ENCODE measurements at places on chromosomes 1 and 21.

- H3K27me3 ChIP-seq: peaks cover 32% of the 10 kb centered on the region
- no peak for DNase-seq
- no peaks in the 10 kb centered on the region for H3K4me1 ChIP-seq
Observed at GRCh38 chr1:94000510-94001282, 91.5 kb upstream of the GCLM start.

- no peaks in the 10 kb centered on the region for H3K4me1 ChIP-seq
- H3K27ac ChIP-seq: no peak overlapping the region
- no peak overlapping the region for H3K4me3 ChIP-seq
- no peak for DNase-seq
- H3K36me3 ChIP-seq: no peaks in the 10 kb centered on the region
- peaks cover 17% of the 10 kb centered on the region for H3K27me3 ChIP-seq
Observed at GRCh38 chr1:27931184-27931583, 3.6 kb upstream of the SMPDL3B start.

DNA sequence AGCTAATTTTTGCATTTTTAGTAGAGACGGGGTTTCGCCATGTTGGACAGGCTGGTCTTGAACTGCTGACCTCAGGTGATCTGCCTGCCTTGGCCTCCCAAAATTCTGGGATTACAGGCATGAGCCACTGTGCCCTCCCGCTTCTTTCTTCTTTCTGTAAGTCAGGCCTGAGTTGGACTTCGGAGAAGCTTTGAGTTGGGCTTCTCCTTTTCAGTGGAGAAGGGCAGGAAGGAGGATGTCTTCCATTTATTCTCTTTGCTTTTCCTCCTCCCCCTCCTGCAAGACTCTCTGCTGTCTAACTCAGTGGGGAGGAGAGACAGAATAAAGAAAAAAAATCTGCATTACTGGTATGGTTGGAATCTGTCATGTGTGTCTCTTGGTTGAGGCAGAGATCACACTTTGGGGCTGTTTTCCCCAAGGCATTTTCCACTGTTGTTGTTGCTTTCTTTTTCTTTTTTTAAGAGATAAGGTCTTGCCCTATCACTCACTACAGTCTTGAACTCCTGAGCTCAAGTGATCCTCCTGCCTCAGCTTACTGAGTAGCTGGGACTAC lies 13.2 kb upstream of the DEGS1 start:
- H3K4me1 ChIP-seq: peaks cover 19% of the 10 kb centered on the region
- no peaks in the 10 kb centered on the region for H3K36me3 ChIP-seq
- H3K27ac ChIP-seq: no peak overlapping the region
- DNase-seq: no peak
- no peaks in the 10 kb centered on the region for H3K27me3 ChIP-seq

DNA sequence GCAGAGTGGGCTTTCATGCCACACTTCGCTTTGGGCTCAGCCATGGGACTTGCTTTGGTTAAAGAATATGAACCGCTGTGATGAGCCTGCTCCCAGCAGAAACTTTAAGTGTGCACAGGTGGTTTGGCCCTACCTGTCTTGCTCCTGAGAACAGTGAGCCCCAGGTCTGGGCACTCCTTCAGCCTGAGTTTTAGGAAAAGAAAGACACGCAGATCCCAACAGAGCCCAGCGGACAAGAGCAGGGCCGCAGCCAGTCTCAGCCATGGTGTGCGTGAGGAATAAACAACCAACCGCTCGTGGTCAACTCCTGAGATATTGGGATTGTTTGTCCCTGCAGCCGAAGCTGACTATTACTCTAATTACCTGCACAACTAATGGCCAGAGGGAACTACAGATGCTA lies 217.1 kb upstream of the C1orf174 start:
- DNase-seq: no peak
- H3K27ac ChIP-seq: no peak overlapping the region
- H3K4me1 ChIP-seq: no peaks in the 10 kb centered on the region
- H3K4me3 ChIP-seq: no peak overlapping the region
- peaks cover 23% of the 10 kb centered on the region for H3K27me3 ChIP-seq
- no peaks in the 10 kb centered on the region for H3K36me3 ChIP-seq

- no peaks in the 10 kb centered on the region for H3K4me1 ChIP-seq
- H3K36me3 ChIP-seq: no peaks in the 10 kb centered on the region
- H3K4me3 ChIP-seq: no peak overlapping the region
- H3K27me3 ChIP-seq: no peaks in the 10 kb centered on the region
- H3K27ac ChIP-seq: no peak overlapping the region
Observed at GRCh38 chr21:41521489-41522027, 13.6 kb upstream of the TMPRSS2 start.

GRCh38 chr1:84360316-84360715 lies 38.0 kb upstream of the DNASE2B start:
- H3K4me1 ChIP-seq: no peaks in the 10 kb centered on the region
- no peaks in the 10 kb centered on the region for H3K27me3 ChIP-seq
- H3K27ac ChIP-seq: no peak overlapping the region
- H3K36me3 ChIP-seq: no peaks in the 10 kb centered on the region
- no peak overlapping the region for H3K4me3 ChIP-seq

DNA sequence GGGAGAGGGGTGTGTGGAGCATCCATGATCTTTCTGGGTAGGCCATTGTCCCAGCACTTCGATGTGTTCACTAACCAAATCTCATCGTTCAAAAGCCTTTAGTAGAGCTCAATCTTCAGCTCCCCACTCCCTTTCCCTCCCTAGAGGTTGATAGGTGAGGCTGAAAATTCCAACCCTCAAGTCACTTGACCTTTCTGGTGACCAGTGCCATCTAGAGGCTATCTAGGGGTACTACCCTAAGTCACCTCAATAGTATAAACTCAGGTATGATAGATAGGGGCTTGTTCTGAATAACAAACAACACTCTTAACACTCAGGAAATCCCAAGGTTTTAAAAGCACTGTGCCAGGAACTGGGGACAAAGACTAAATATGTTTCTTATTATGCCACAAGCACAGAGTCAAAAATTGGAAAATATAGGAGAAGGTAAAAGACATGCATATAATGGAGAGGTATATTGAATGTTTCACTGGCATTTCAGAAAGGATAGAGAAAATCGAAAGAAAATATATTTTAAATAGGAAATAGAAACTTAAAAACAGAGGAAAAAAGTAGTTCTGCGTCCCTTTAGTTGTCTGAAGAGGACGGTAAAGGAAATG lies 42.9 kb upstream of the CD53 start:
- no peaks in the 10 kb centered on the region for H3K27me3 ChIP-seq
- no peak overlapping the region for H3K4me3 ChIP-seq
- no peak for DNase-seq
- no peaks in the 10 kb centered on the region for H3K4me1 ChIP-seq
- no peaks in the 10 kb centered on the region for H3K36me3 ChIP-seq

- H3K4me1 ChIP-seq: peaks cover 29% of the 10 kb centered on the region
- no peak overlapping the region for H3K4me3 ChIP-seq
- H3K36me3 ChIP-seq: no peaks in the 10 kb centered on the region
- peaks cover 26% of the 10 kb centered on the region for H3K27me3 ChIP-seq
Observed at GRCh38 chr1:20484519-20485462, 1.2 kb downstream of the CAMK2N1 start.

- DNase-seq: no peak
- H3K4me1 ChIP-seq: peaks cover 40% of the 10 kb centered on the region
- no peak overlapping the region for H3K27ac ChIP-seq
- H3K27me3 ChIP-seq: no peaks in the 10 kb centered on the region
- no peaks in the 10 kb centered on the region for H3K36me3 ChIP-seq
- no peak overlapping the region for H3K4me3 ChIP-seq
Observed at GRCh38 chr1:198531891-198532290, 8.6 kb downstream of the ATP6V1G3 start.

GRCh38 chr1:234520908-234521817 lies 42.2 kb upstream of the TARBP1 start:
- H3K4me1 ChIP-seq: peaks cover 15% of the 10 kb centered on the region
- no peak for DNase-seq
- H3K27ac ChIP-seq: no peak overlapping the region
- no peak overlapping the region for H3K4me3 ChIP-seq
- no peaks in the 10 kb centered on the region for H3K27me3 ChIP-seq

- H3K27me3 ChIP-seq: peaks cover 2% of the 10 kb centered on the region
- DNase-seq: no peak
- no peaks in the 10 kb centered on the region for H3K36me3 ChIP-seq
- H3K27ac ChIP-seq: no peak overlapping the region
Observed at GRCh38 chr21:32392299-32392879, 423 bp downstream of the URB1 start.

GRCh38 chr21:42133131-42133530 lies 62.0 kb downstream of the UMODL1 start:
- H3K4me1 ChIP-seq: no peaks in the 10 kb centered on the region
- H3K27ac ChIP-seq: no peak overlapping the region
- no peak overlapping the region for H3K4me3 ChIP-seq
- no peaks in the 10 kb centered on the region for H3K36me3 ChIP-seq
- no peaks in the 10 kb centered on the region for H3K27me3 ChIP-seq

DNA sequence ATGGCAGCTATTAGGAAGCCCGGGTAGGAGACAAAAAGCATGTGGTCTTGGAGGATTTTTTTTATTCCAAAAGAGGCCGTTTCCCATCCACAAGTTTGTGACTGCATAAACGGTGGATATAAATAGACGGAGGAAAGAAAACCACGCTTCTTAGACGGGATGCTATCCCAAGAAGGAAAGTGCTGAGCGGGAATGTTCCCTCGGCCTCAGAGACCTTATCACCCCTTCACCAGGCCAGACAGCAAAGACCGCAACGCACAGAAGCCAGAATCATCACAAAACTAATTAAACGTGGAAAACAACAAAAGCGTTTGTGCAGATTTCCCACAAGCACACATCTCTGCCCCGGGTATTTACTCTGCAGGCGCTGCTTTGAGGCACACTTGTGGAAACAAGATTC lies 43.2 kb downstream of the HLCS start:
- H3K27ac ChIP-seq: no peak overlapping the region
- no peak overlapping the region for H3K4me3 ChIP-seq
- H3K4me1 ChIP-seq: peaks cover 7% of the 10 kb centered on the region
- H3K36me3 ChIP-seq: peaks cover 5% of the 10 kb centered on the region

GRCh38 chr1:58883037-58883887 lies 99.4 kb upstream of the JUN start:
- DNase-seq: no peak
- no peak overlapping the region for H3K4me3 ChIP-seq
- H3K27me3 ChIP-seq: peaks cover 5% of the 10 kb centered on the region

DNA sequence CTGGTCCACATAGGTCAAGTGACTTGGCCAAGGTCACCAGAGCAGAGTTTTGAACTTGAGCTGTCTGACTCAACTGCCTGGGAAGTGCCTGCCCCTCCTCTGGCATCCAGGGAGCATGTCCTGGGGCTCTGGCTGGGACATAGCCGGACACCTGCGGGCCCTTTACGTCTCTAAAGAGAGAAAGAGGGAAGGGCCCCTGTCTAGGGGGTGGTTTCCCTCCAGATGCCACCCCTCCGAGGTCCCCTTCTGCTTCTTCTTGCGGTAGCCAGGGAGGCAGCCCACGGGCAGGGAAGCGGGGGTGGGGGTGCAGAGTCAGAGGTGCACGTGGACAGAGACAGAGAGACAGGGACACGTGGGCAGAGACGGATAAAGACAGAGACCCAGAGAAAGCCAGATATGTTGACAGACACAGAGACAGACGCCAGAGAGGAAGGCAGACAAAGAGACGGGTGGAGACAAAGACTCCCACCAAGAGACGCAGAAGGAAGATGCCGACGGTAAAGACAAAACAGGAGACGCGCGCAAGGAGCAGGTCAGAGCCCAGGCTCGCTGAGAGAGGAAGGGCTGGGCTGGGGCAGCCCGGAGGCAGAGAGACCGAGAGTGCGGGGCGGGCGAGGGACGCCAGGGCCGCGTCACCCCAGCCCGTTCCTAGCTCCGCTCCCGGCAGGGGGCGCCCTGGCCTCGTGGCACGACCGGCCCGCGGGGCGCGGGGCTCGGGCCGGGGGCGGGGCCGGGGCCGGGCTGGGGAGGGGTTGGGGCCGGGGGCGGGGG lies 458 bp upstream of the ALPL start:
- H3K4me3 ChIP-seq: no peak overlapping the region
- peaks cover 9% of the 10 kb centered on the region for H3K4me1 ChIP-seq
- no peak overlapping the region for H3K27ac ChIP-seq

Measured in T-cell (primary cell).